ENCODE measurements at places on chromosomes 5 and 9. TPM values are rescaled to one million over a fixed set of nuclear protein-coding genes. Genes with fewer than 3 reads are reported as not detected.

The LCN12 gene
- polyA plus RNA-seq, result 0.75 TPM

The DAB2 gene
- polyA plus RNA-seq, result 109 TPM

The VLDLR gene
- polyA plus RNA-seq, result 34.5 TPM

DNA sequence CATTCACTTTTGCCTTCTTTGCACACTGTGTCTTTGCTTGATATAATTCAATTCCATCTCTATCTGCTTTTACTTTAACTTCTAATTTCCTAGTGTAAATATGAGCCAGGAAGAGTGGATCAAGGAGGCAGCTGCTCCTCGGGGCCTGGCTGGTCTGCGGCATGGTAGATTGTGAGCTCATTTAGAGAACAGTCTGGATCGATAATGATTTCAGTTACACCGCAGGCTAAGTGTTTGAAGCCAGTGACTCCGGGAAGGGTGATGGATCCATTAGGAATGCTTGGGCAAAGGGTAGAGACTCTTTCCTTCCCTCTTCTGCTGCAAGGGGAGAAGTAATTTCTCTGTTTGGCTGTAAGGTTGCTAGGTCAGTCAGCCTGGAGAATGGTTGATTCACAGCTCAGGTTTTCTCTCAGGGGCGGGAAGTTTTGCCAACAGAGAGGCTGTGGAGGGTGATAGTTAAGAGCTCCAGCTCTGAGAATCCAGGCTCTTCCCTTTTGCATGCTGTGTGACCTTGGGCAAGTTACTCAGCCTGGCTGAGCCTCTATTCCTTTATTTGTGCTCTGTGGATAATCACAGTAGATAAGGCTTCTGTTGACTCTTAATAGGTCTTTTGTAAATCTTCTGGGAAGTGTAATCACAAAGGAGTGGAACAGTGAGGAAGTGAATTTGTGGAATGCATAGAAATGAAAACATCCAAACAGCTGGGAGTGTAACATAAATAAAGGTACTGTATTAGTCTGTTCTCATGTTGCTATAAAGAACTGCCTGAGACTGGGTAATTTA is 99.1 kb downstream of the PTTG1 start:
- no peak for DNase-seq

DNA sequence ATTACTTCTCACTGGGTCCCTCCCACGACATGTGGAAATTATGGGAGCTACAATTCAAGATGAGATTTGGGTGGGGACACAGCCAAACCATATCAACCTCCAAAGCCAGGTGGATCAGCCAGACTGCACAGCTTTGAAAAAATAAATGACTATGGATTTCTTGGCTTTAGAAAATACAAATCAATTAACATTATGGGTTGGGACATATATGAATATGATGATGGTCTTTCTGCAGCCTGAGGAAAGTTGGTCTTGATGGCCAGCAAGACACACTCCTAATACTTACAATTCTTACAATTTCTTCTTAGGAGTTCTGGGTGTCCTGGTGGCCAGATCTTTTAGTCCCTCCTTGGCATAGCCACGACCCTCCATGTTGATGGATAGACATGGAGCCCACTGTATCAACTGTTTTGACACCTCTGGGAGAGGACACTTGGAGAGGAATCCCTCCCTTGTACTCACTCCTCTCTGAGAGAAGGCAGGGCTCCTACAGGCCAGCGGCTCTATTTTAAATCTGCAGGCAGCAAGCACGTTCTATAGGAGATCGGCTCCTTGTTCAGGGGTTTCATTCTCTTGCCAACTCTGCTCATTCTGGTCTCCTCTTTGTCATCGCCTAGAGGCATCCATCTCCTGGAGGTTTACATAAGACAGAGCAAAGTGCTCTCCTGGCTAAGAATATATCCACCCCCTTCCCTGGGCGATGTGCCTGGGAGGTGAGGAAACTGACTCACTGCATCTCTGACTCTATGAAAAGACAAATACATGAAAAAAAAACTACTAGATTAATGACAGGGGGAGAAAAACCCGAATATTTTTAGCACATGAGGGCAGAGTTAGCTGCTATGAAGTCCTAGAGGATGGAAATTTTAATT is 145.9 kb downstream of the CARTPT start:
- peak; percentile 40 for DNase-seq

- no peak for DNase-seq
Observed at GRCh38 chr5:110104726-110105669, 415.3 kb downstream of the MAN2A1 start.

- no peak for DNase-seq
Observed at GRCh38 chr5:77881528-77881927, 105.4 kb upstream of the TBCA start.
